Sigmoid colon (tissue), 7 donors: ENCODE measurements at places on chromosomes 3 and 15.

GRCh38 chr15:52668133-52668532 is 11.1 kb downstream of the ATOSA start:
- DNase-seq: no peak

DNA sequence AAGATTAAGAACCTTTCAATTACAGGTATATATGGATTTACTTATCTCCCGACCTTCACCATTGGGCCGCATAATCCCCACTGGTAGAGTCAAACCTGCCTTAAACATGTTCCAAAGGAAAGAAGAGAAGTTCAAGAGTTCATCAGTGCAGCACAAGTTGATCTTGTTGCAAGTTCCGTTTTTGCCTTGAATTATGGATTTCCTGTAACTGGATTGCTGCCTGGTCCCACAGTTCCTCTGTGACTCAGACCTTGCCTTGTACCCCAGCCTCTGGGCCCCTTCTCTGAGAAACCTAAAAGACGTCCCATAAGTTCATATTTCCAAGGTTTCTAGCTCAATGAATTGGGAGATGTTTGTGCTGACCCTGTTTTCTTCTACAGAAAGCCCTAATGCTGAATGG is 112.5 kb upstream of the THBS1 start:
- DNase-seq: no peak

DNA sequence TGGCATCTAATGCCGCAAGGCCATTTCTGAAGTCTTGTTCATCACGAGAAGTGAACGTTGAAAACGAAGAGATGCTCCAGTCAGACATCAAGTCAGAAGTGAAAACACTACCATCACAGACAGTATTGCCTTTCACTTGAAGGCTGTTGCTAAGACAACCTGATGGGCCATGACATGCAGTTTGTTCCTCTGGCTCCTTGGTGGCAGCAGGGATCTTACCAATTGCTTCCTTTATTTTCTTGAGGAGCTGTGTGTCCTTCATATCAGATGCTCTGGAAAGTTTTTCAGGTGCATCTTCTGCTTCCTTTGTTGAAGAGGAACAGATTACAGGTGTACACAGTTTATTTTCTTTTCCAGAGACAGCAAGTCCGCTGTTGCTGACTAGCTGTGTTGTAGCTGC is 30.7 kb upstream of the MYLK start:
- no peak for DNase-seq

GRCh38 chr3:175325440-175325839 is 466.3 kb downstream of the NAALADL2 start:
- DNase-seq: no peak

- DNase-seq: no peak
These were observed 2.3 kb downstream of the THOC7 start for GRCh38 chr3:63861306-63861705.

DNA sequence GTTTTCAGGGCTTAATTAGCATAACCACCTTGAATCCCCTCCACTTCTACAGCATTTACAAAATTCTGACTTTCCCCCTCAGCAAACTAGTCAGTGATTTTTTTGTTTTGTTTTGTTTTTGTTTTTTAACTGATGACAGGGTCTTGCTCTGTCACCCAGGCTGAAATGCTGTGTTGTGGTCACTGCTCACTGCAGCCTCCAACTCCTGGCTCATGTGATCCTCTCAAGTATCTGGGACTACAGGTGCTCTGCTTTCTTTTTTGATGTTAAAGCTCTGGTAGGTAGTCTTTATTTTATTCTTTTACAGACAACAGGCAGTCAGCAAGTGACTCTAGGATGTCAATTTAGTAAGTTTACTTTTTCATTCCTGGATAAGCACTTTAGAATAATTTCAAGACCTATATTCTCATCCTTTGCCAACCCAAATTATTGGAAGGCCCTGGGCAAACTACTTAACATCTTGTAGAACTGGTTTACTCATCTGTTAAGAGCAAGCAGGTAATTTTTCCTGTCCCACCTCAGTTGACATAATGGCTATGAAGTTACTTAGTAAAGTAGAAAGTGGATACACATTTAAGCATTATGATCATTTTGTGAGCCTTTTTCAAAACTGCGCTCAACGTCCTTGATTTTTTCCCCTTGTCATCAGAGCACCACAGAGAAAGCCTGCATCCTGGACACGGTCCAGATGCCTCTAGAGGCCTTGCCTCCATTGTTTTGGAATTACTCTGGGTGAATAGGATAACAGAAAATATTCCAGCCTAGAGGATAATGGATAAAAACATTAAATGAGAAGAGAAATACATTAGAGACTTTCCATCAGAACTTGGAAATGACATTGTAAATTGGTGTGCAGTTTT is 69.9 kb upstream of the NDUFB4 start:
- no peak for DNase-seq

GRCh38 chr3:39140341-39140971 is 12.9 kb downstream of the CSRNP1 start:
- no peak for DNase-seq

- peak; percentile 87 for DNase-seq
These were observed at the start of gene UBE2E1 for GRCh38 chr3:23805633-23806533. UBE2E1 (plus strand) TSS chr3:23805955; CDS start chr3:23807270, 1,315 bp downstream.

- no peak for DNase-seq
These were observed 2.4 kb downstream of the MYLK start for GRCh38 chr3:123881771-123882170.

GRCh38 chr3:12963922-12964701 is 109.1 kb downstream of the IQSEC1 start:
- no peak for DNase-seq

DNA sequence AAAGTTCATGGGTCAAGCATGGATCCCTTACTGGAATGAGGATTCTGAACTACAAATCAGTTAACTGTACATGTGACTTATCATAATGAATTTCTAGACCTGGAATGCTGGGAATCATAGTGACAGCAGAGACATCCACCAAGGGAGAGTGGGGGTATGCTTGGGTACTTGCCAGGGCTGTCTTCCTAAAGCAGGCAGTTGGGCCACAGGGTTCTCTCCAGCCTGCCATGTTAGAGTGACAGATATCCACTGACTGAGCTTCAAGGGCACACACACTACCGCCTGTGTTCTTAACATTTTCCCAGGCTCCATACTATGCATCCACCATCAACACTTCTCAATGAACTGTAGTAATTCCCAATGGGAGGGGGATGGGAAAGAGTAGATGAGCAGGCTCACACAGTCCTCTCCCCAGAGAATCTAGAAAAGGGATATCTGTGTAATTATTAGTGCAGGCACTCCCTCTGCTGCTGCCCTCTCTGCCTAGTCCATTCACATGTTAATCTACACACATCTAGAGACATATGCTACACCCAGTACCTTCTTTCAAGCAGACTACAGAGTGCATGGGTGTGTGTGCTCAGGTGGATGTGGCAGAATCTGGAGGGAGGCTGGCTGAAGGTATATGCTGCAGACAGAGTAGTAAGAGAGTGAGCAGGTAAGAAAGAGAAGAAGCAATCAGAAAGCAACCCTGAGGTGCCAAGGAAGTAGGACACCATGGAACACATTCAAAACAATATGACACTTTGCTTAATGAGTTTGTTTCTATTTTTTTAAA is 3.7 kb downstream of the FSTL1 start:
- DNase-seq: no peak

- DNase-seq: no peak
These were observed 168.3 kb upstream of the GBE1 start for GRCh38 chr3:81929697-81930096.

GRCh38 chr3:53589806-53590205 is 95.4 kb downstream of the CACNA1D start:
- DNase-seq: no peak

DNA sequence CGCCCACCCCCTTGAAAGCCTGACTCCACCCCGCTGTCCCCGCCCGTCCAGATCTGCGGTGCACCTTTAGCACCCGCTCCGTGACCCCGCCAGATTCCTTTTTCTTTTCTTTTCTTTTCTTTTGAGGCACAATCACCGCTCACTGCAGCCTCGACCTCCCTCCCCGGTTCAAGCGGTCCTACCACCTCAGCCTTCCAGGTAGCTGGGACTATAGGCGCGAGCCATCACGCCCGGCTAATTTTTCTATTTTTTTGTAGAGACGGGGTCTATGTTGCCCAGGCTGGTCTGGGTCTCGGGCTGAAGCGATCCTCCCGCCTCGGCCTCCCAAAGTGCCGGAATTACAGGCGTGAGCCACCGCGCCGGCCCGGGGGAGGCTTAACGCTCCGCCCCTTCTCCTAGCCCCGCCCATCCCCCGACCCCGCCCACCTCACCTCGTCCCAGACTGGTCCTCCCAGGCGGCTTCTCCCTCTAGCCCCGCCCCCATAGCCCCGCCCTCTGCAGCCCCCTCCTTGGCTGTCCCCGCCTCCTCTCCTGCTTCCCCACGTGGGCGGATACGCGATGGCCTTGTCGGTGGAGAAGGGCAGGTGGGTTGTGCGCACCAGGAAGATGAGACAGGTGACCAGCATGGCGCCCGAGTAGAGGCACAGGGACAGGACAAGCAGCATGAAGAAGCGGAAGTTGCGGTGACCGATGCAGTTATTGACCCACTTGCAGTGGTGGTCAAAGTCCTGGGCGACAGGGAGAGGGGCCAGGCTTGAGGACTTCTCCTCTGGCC is 3.2 kb downstream of the ZDHHC19 start:
- no peak for DNase-seq

DNA sequence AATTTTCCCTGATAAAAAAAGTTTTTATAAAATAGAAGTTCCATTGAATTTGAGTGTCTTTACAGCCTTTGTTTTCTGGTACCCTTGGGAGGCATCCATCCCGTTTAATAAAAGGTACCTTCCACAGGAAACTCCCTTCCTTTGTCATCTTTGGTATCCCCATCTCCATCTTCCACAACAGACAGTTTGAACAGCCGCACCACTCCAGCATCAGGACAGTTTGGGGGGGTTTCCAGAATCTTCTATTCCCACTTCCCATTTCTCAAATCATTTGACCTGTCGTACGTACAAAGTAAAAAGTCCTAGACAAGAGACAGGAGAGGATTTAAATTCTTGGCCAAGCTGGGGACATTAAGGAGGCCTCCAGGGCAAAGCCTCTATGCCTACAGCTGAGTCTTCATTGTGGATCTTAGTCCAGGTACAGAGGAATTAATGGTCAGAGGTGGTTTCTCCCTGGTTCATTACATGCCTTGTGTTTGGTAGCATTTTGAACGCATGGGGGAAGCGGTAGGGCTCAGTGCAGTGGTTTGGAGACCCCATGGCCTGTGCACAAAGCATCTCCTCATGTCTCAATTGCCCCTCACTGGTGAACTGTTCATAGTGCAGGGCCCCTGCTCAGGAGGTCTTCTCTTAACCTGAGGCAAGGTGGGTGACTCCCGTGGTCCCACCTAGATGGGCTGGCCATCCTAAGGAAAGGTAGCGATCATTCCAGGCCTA is 19.4 kb upstream of the BCL2A1 start:
- DNase-seq: no peak

- no peak for DNase-seq
These were observed 15.9 kb downstream of the CADPS start for GRCh38 chr3:62859203-62859791.

DNA sequence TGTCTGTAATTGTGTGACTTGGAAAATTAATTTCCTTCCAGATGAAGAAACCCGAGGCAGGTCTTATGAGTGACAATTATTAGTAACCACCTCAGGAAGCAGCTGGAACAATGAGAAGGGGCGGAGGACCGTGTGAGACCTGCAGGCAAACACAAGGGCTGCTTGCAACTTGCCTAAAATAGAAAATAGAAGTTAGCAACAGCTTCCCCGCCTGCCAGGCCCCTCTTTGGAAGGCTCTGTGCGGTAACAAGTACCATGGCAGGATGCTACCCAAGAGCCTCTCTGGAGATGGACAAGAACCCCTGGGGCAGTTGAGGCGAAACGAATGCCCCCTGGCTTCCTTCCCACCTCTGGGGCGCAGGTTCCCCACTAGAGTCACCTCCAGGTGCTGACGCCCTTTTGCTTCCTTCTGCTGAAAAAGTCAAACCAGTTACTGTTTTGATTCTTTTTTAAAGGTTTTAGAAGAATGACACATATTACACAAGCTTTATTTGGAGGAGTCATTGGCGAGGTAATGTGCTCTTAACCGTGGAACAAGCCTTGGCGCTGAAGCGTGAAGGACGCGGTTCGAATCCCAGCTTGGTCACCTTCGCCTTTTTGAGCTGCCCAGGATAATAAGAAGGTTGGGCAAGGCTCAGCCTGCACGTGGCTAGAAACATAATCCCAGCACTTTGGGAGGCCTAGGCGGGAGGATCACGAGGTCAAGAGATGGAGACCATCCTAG is 47.0 kb upstream of the SYNM start:
- peak; percentile 67 for DNase-seq

DNA sequence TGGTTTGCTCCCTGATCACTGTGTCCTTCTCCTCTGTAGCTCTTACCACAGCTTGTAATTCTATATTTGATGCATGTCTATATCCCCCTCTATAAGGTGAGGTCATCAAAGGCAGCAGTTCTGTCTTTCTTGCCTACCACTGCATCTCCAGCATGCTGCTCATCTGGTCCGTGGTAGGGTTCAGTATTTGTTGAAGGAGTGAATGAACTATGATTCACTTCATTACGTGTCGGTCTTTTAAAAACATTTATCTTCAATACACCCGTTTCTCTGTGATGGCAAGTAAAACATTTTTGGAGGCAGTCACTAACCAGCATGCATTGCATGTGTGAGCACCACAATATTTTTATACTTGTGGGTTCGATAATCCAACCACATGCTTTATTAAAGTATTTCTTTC is 27.6 kb downstream of the CHST14 start:
- DNase-seq: no peak

DNA sequence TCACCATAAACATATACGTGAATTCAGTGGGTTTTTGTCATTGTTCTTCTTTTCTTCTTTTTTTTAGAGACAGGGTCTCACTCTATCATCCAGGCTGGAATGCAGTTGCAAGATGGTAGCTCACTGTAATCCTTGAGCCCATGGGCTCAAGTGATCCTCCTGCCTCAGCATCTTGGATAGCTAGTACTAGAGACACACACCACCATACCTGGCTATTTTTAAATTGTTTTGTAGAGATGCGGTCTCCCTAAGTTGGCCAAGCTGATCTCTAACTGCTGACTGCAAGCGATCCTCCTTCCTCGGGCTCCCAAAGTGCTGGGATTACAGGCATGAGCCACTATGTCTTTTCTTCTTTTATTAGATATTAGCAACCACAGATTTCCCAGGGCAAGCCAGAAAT is 220.6 kb downstream of the NLGN1 start:
- no peak for DNase-seq

DNA sequence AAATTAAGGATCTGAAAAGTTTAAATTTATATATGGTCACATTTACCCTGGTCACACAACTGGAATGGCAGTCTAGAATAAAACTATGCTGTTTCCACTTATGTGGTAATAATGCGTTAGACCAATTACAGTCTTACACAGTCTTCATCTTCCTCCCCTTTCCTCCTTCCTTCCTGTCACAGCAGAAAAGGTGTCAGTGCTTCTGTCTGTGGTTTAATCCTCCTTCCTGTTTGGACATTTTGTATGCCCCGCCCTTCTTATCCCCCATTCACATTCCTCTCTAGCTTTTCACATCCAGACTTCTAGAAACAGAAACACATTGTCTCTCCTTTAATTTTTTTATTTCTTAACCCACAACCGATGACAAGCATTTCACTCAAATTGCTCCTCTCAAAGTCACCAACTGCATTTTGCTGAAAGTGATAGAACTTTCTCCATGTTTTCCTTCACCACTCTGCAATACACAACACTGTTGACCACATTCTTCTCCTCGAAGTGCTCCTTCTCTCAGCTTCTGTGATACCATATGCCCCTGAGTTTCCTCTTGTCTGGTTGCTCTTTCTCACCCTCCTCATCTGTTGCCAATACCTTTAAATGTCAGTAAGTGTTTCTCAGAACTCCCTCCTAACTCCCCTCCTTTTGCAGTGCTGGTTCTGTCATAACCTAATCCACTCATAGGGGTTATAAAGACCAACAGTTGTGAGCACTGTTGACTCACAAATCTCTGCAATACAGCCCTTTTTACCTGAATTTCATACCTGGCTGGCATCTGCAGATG is 271.6 kb downstream of the UBE2E2 start:
- no peak for DNase-seq
